ENCODE measurements at places on chromosomes 4 and X. TPM values are rescaled to one million over a fixed set of nuclear protein-coding genes. Genes with fewer than 3 reads are reported as not detected.

SPARCL1 gene
- total RNA-seq, result 2.3 TPM

IL21 gene
- not detected for total RNA-seq

MAGEA4 gene
- total RNA-seq, result not detected

CTAG1B gene
- total RNA-seq, result not detected

POF1B gene
- not detected for total RNA-seq

ATOH1 gene
- not detected for total RNA-seq

P2RY4 gene
- total RNA-seq, result under 0.01 TPM

MAGEB18 gene
- total RNA-seq, result not detected

F8A3 gene
- 0.99 TPM for total RNA-seq

ADAM29 gene
- total RNA-seq, result not detected

AMER1 gene
- 1.7 TPM for total RNA-seq

HPSE gene
- 0.17 TPM for total RNA-seq

SPANXA1 gene
- total RNA-seq, result not detected

UGT2B10 gene
- not detected for total RNA-seq

HSFX3 gene
- total RNA-seq, result not detected

FHL1 gene
- total RNA-seq, result 180 TPM

GNRHR gene
- not detected for total RNA-seq

NXF3 gene
- total RNA-seq, result not detected

FGFBP2 gene
- total RNA-seq, result not detected

KLF8 gene
- total RNA-seq, result 1.0 TPM

USP17L30 gene
- not detected for total RNA-seq

RTL3 gene
- total RNA-seq, result not detected

SPANXC gene
- not detected for total RNA-seq

C4orf50 gene
- not detected for total RNA-seq

FRG2 gene
- total RNA-seq, result not detected

SERPINA7 gene
- not detected for total RNA-seq

AMBN gene
- not detected for total RNA-seq

SASH3 gene
- not detected for total RNA-seq

GPR173 gene
- 2.3 TPM for total RNA-seq

F11 gene
- total RNA-seq, result not detected

TEX28 gene
- not detected for total RNA-seq

C4orf51 gene
- not detected for total RNA-seq

IL13RA1 gene
- 67.4 TPM for total RNA-seq

TMEM144 gene
- total RNA-seq, result 2.3 TPM

TLR7 gene
- total RNA-seq, result not detected

CXorf49 gene
- total RNA-seq, result not detected

IL15 gene
- 14.9 TPM for total RNA-seq

GAGE12J gene
- not detected for total RNA-seq

CTAG1A gene
- not detected for total RNA-seq

CHRDL1 gene
- 9.0 TPM for total RNA-seq

CSAG2 gene
- not detected for total RNA-seq

CFAP299 gene
- 16.2 TPM for total RNA-seq

Measured in fibroblast of lung (primary cell).